Naive thymus-derived CD4-positive, alpha-beta T cell (primary cell): ENCODE measurements at places on chromosomes 5 and 9. TPM values are rescaled to one million over a fixed set of nuclear protein-coding genes. Genes with fewer than 3 reads are reported as not detected.

ENTREP1 gene
- not detected for polyA plus RNA-seq

WDR31 gene
- polyA plus RNA-seq: 0.48 TPM

PCDHGC5 gene
- polyA plus RNA-seq: not detected

FREM1 gene
- polyA plus RNA-seq: not detected

EGFLAM gene
- polyA plus RNA-seq: not detected

LMNB1 gene
- polyA plus RNA-seq: 11.3 TPM

SMIM32 gene
- polyA plus RNA-seq: not detected

RNF145 gene
- polyA plus RNA-seq: 10.8 TPM

GCNT4 gene
- polyA plus RNA-seq: 2.3 TPM

DAB2IP gene
- polyA plus RNA-seq: not detected

SLC28A3 gene
- not detected for polyA plus RNA-seq

DRD1 gene
- not detected for polyA plus RNA-seq

CTSL gene
- 8.7 TPM for polyA plus RNA-seq

FOXD4 gene
- polyA plus RNA-seq: 0.09 TPM

EPB41L4B gene
- polyA plus RNA-seq: not detected

PCDHGA7 gene
- not detected for polyA plus RNA-seq

SET gene
- polyA plus RNA-seq: 133 TPM

PCDH1 gene
- not detected for polyA plus RNA-seq

SH3RF2 gene
- not detected for polyA plus RNA-seq

LECT2 gene
- not detected for polyA plus RNA-seq

GPX8 gene
- polyA plus RNA-seq: not detected

EXOSC2 gene
- polyA plus RNA-seq: 31.4 TPM

DMRT3 gene
- polyA plus RNA-seq: not detected

NEUROG1 gene
- polyA plus RNA-seq: not detected

TAF11L10 gene
- not detected for polyA plus RNA-seq

OTP gene
- not detected for polyA plus RNA-seq

ABITRAM gene
- polyA plus RNA-seq: 20.3 TPM

TEK gene
- polyA plus RNA-seq: not detected

IL13 gene
- not detected for polyA plus RNA-seq

SKIC3 gene
- 27.6 TPM for polyA plus RNA-seq

DAB2 gene
- polyA plus RNA-seq: not detected

CCDC192 gene
- polyA plus RNA-seq: not detected

CLIC3 gene
- polyA plus RNA-seq: 0.31 TPM

PPP3R2 gene
- polyA plus RNA-seq: not detected

IARS1 gene
- 63.7 TPM for polyA plus RNA-seq

C9orf50 gene
- not detected for polyA plus RNA-seq

SLC6A7 gene
- polyA plus RNA-seq: not detected

RAB3C gene
- not detected for polyA plus RNA-seq

CENPP gene
- 1.2 TPM for polyA plus RNA-seq

TTC16 gene
- 1.7 TPM for polyA plus RNA-seq

INSL6 gene
- 0.15 TPM for polyA plus RNA-seq

PCDHB5 gene
- not detected for polyA plus RNA-seq

SIT1 gene
- 97.4 TPM for polyA plus RNA-seq

SPATA31D4 gene
- polyA plus RNA-seq: not detected

FBP2 gene
- not detected for polyA plus RNA-seq

NR3C1 gene
- polyA plus RNA-seq: 86.1 TPM

PTGDS gene
- not detected for polyA plus RNA-seq

KCNT1 gene
- not detected for polyA plus RNA-seq

PCDHB16 gene
- not detected for polyA plus RNA-seq

HMCN2 gene
- polyA plus RNA-seq: not detected

FAM221B gene
- not detected for polyA plus RNA-seq

GPR151 gene
- polyA plus RNA-seq: 0.09 TPM

C5orf15 gene
- polyA plus RNA-seq: 18.2 TPM

SLIT3 gene
- not detected for polyA plus RNA-seq

GEMIN5 gene
- polyA plus RNA-seq: 8.6 TPM

ACER2 gene
- polyA plus RNA-seq: 1.2 TPM

ADAMTSL1 gene
- polyA plus RNA-seq: not detected
